ENCODE measurements at places on chromosomes 7 and 10. TPM values are rescaled to one million over a fixed set of nuclear protein-coding genes. Genes with fewer than 3 reads are reported as not detected.

The DYDC2 gene
- total RNA-seq: not detected

The GPER1 gene
- total RNA-seq: 2.2 TPM

The CREB5 gene
- 18.5 TPM for total RNA-seq

The SNX10 gene
- 4.4 TPM for total RNA-seq

The TLX1 gene
- total RNA-seq: not detected

The PALD1 gene
- 7.8 TPM for total RNA-seq

The ASB10 gene
- total RNA-seq: not detected

The MAGI2 gene
- total RNA-seq: 0.49 TPM

The NUB1 gene
- total RNA-seq: 23.1 TPM

The GJD4 gene
- not detected for total RNA-seq

All from MG63 (cell line).